ENCODE measurements at places on chromosomes 5 and 9.

GRCh38 chr9:129283705-129284606, 105.9 kb upstream of the IER5L start:
- DNase-seq = no peak

GRCh38 chr9:35658968-35659220, 802 bp downstream of the CCDC107 start:
- DNase-seq = no peak

GRCh38 chr5:68968429-68968828, 125.4 kb upstream of the SLC30A5 start:
- DNase-seq = no peak

GRCh38 chr5:181173027-181173419, 25.6 kb downstream of the OR2V2 start:
- no peak for DNase-seq

GRCh38 chr9:108224716-108225115, 631.1 kb downstream of the ACTL7B start:
- DNase-seq = no peak

- no peak for DNase-seq
Measured at GRCh38 chr5:28574606-28575005, 1536.2 kb upstream of the CDH9 start.

DNA sequence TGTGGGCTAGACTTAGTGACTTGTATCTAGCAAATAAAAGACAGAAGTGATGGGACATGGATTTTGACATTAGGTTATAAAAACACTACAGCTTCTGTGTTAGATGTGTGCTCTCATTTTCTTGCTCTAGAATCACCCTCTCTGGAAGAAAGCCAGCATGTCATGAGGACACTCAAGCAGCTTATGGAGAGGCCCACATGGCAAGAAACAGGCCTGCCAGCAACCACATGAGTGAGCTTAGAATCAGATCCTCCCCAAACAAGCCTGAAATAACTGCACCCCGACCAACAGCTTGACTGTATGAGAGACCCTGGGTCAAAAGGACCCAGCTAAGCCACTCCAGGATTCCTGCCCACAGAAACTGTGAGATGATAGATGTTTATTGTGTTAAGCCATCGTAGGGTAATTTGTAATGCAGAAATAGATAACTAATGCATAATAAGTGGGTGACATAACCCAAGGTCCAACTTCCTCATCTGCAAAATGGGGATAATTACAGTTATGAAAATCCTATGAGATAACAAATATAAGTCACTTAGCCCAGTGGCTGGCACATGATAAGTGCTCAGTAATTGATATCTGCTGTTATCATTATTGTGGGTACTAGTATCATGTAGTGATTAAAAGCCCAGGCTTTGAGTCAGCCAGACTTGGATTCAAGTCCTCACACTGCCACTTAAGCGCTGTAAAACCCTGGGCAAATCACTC, 86.5 kb downstream of the KLHL3 start:
- DNase-seq = no peak

DNA sequence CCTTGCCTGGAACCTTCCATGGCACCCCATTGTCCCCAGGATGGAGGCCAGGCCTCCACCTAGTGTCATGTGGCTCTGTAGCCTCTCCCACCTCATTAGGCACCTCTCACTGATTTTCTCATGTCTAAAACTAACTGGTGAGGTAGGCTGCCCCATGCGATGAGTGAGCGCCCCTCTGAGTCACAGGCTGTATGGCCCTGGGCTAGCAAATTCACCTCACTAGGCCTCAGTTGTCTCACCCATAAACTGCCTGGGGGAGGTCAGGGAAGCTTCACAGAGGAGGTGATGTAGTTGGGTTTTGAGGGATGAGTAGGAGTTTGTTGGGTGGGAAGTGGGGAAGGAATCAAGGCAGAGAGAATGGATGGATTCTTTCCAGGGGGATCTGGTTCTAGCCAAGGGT, 8.8 kb downstream of the RXRA start:
- DNase-seq = no peak

- DNase-seq = no peak
Measured at GRCh38 chr5:59008816-59009473, 426.1 kb downstream of the RAB3C start.

- no peak for DNase-seq
Measured at GRCh38 chr5:123545506-123545905, 33.5 kb downstream of the CSNK1G3 start.

GRCh38 chr5:77076961-77077828, 9.9 kb downstream of the ZBED3 start:
- no peak for DNase-seq

GRCh38 chr5:169942181-169942580, 38.1 kb downstream of the INSYN2B start:
- DNase-seq = no peak

- no peak for DNase-seq
Measured at GRCh38 chr9:130857864-130858738, 23.0 kb downstream of the ABL1 start.

- DNase-seq = no peak
Measured at GRCh38 chr5:79173626-79174025, 62.0 kb downstream of the BHMT start.

- no peak for DNase-seq
Measured at GRCh38 chr9:78047106-78047505, 15.5 kb upstream of the GNAQ start.

DNA sequence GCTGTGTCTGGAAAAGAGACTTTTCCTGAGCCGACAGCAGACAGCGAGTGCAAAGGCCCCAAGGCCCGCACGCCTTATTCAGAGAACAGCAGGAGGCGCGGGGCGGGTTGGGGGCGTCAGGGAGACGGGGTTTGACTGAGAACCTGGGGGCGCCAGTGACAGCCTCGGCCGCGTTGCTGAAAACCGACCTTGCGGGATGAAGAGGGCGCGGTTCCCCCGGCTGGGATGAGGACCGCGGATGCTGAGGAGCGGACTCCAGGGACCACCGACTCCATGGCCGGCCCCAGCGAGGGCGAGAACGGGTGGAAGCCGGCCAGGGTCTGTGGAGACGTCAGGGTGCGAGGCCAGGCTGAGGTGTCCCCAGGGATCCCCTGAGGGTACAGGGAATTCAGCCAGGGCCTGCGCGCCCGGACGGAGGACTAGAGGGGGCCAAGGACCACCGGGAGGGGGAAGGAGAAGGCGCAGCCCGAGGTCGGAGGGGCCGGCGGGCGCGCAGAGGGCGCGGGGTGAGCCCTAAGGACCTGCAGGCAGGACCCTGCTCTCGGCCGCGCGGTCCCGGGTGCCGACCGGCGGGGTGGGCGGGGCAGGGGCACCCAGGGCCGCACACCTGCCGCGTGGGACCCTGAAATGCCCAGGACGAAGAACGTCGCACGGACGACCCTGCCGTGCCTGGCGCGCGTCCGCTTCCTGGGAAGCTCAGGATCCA, 837 bp upstream of the AHRR start:
- no peak for DNase-seq

DNA sequence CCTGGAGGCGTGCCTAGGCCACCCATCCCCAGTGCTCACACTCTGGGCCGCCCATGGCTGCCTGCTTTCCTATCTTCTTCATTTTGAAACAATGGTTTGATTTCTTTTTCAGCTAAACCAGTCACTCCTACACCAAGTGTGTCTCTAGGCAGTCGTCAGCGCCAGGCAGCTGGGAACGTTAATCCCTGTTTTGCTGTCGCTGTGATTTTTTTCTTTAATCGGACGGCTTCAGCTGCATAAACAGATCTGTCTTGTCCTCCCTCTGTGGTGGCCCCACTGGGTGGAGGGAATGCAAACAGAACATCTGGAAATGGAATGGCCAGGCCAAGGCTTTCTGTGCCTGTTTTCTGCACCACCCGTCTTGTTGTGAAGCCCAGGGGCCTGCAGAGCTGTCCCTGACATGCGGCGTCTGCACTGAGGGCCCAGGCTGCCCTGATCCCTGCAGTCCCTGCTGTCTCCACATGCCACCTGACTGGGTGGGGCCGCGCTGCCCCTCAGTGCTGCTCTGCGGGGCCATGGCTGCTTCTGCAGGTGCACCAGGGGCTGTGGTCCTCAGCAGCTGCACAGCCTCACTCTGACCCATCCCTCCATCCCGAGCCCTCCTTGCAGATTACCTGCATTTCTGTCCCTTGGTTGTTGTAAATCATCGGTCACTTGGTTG, 51.5 kb downstream of the WNK2 start:
- no peak for DNase-seq

DNA sequence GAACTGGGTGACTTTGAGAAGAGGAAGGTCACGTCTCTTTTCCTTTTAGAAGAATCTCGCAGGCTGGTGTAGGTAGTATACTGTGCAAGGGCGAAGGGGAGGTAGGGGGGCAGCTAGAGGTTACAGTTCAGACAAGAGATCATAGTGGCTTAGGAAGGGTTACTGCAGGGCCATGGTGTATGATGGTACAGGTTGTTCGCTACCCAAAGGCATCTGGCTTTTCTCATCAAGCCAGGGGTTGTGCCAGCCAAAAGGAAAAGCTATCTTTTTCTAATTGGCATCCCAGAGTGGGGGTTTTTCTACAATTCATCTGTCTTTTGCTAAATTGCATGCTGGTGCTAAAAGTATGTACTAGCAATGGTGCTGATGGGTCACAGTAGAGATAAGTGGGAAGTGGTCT, 22.8 kb downstream of the MAMDC2 start:
- DNase-seq = no peak

DNA sequence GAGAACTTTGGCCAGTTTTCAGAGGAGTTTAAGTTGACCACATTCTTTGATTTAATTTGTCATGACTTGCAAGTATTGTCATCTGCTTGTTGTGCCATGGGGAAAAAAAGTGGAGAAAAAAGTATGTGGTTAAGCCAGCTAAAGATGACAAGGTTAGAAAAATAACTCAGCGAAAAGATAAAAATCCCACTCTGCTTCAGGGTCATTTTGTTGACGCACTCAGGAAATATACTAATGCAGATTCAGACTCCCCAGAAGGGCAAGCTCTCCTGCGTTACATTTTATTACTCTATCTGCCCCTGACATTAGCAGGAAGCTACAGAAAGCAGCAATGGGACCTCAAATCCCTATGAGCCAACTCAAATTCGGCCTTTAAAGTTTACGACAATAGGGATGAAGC, 27.6 kb upstream of the TESK1 start:
- DNase-seq = no peak

- no peak for DNase-seq
Measured at GRCh38 chr5:86971034-86971571, 296.6 kb upstream of the RASA1 start.

DNA sequence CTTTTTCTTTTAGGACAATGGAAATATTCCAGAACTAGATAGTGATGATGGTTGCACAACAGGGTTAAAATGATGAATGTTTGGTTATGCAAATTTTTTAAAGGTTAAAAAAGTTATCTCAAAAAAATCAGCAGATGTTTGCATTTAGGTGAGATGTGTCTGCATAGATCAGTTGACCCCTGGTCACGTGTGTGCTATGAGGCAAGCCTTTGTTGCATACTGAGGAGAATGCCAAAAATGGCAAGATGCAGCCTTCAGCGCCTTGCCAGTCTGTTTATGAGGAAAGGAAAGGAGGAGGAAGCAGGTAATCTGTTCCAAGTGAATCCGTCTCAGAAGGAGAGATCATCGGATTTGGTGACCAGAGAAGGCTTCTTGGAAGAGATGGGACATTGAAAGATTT, 11.9 kb downstream of the MEGF10 start:
- DNase-seq = no peak

All from cortex of kidney (tissue), 1 donor.